ENCODE measurements at places on chromosomes 7 and 10. TPM values are rescaled to one million over a fixed set of nuclear protein-coding genes. Genes with fewer than 3 reads are reported as not detected.

DNA sequence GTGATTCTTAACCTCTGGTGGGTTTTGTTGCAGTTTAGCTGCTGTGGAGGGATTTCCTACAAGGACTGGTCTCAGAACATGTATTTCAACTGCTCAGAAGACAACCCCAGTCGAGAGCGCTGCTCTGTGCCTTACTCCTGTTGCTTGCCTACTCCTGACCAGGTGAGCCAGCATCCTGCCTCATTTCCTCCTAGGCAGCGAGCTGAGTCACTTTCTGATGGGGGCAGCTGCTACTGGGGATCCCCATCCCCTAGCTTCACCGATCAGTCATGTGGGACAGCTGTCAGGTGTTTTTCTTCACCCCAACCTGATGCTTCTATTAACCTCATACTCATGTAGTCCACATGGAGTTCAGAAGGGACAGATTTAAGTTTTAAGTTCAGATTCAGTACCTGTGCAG, 21.7 kb upstream of the SMO start:
- DNase-seq, result no peak

- DNase-seq, result no peak
These were observed 54.7 kb upstream of the NMT2 start for GRCh38 chr10:15223174-15223573.

GRCh38 chr10:131698232-131698631, 202.6 kb upstream of the PPP2R2D start:
- DNase-seq, result no peak

Gene ANKRD61
- not detected for total RNA-seq

Gene EPO
- not detected for total RNA-seq

Gene ITGA8
- total RNA-seq, result not detected
